ENCODE measurements at places on chromosomes 2 and 18.

DNA sequence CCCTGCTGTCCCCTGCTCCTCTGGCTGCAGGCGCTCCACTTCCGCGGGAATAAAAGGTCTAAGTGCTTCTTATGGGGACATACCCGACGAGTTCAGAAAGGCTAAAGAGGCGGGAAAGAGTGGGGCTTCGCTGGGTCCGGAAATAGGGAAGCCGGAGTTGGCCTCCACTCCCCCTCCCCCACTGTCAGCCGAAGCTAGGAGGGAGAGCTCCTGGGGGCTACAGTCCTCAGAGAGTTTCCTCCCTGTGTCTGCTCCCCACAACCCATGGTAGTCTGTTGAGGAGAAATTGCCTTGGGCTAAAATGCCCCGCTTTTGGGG lies 7.2 kb downstream of the GAD1 start:
- DNase-seq = no peak

- no peak for DNase-seq
Measured at GRCh38 chr2:188931361-188931760, 42.8 kb upstream of the COL3A1 start.

DNA sequence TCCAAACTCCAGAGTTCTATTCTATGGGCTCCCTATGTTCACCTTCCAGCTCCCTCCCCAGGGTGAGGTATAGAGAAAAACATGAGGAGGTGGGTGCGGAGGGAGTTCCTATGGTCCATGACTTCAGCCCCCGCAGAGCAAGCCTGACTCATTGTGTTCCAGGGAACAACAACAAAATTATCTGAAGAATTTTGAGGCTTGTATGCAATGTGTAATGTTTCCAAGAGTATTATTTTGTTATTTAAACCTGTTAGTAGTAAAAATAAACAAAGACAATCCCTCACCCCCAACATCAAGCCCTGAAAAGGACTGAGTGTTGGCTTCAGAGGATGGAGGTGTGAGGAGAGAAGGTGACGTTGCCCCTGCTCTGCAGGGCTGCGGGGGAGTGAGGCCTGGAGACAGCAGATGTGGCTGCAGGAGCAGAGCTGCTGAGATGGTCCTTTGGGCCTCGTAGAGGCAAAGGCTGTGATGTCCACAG lies 29.0 kb downstream of the LAMA3 start:
- no peak for DNase-seq

DNA sequence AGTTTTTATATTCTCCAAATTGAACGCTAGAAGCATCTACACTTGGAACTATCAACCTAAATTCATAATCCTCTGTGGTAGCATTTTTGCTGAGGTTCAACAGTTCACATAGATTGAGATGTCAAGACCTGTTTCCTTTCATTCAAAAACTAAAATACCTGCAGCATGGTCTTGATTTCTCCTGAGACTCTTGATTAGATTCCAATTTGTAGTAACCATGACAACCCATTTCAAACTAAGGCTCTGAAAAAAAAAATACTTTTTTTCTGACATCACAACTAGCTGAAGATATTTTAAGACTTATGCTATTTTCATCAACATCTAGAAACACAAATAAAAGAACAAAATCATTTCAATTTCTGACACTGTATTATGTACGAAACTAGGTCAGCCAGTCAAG lies 29.8 kb downstream of the COBLL1 start:
- DNase-seq = no peak

DNA sequence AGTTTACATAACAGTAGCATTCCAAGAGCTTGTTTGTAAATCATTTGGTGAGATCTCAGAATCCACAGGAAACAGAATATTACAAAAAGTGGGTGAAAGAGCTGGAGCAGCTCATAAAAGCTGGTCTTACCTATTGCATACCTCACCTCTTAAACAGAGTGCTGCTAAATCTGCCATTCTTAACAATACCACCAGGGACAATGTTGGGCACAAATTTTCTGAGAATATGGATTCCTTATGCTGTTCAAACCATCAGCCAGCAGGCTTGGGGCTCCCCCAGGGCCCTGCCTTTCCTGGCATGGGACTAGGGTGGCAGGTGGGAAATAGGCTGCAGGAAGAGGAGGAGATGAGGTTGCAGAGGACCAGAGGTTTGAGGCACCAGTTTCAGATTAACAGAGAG lies 55.6 kb downstream of the TGFA start:
- peak; percentile 24 for DNase-seq
